Fibroblast of mammary gland (primary cell): ENCODE measurements at places on chromosomes 13 and 19.
A peak's percentile ranks its signal among the peaks of the same experiment; 100 is the strongest.

DNA sequence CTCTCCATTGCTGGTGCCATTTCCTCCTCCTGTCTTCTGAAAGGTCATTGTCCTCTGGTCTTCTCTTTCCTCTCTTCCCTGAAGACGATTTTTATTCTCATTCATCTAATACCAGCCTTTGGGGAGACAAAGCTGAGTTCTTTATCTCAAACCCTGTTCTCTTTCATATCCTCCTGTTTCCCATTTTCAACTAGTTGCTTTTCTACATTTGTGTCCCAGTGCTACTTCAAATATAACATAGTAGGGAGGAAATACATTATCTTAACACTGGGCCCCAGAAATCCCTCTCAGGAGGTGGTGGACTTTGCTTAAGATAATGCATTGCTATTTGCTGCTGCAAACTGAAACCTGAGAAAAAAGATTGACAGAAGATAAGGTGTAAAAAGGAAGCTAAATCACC, 159.1 kb downstream of the HS6ST3 start:
- no peak for DNase-seq

GRCh38 chr19:4197625-4198466, 15.4 kb downstream of the ANKRD24 start:
- DNase-seq: no peak

DNA sequence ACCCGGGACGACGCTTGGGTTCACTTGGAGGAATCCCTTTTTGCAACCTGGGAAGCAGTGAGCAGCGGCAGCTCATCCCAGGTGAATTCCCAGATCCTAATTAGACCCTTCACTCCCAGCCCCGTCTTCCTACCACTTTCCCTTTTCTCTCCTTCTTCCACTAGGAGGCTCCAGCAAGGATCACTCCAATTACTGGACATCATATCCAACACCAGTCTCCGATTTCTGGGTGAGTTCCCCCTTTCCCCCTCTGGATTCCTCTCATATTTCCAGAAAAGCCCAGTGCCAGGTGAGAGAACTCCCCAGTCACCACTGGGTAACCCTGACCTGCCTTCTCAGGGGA, 17.1 kb upstream of the ZSCAN4 start:
- no peak for DNase-seq

GRCh38 chr19:3062165-3063105, at the start of gene TLE5:
TLE5 (minus strand) TSS chr19:3062495; CDS start chr19:3062200, 295 bp downstream.
- no peak for DNase-seq

DNA sequence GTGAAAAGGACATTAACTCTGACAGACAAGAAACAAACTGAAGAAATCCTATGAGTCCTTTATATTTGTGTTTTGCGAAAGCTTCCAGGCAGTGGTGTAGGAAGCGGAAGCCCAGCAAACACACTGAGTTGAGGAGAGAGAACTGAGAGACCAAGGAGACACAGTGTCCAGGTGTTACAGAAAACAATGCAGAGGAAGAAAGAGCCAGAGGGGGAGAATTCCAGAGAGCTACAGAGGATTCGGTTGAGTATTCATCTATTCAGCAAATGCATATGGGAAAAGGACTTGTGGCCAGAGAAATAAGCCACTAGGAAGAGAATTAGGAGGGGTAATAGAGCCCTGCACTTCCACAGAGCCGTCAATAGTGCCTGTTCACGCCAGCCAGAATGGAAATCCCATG, 183.5 kb downstream of the LIG4 start:
- no peak for DNase-seq

DNA sequence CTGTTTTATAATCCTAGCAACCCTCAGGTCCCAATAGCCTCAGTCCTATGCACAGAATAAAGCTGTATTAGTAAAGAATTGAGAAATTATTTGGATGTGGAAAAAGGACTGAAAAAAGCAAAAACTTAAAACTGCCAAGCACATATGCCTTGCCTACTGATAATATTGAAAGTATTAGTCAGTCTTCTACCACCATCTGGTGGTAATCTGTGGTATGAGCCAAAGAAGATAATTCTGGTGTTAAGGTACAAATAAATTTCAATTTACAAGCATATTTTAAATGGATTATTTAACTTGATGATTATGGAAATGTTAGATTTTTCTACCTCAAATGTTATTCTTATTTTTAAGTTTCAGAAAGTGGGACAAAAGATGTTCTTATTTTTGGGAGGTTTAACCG, 460.3 kb upstream of the KLHL1 start:
- peak; percentile 42 for DNase-seq

GRCh38 chr19:3620817-3621547, 5.6 kb downstream of the CACTIN start:
- no peak for DNase-seq

- DNase-seq: peak; percentile 11
These were observed 37.4 kb downstream of the KLF5 start for GRCh38 chr13:73096173-73096572.

DNA sequence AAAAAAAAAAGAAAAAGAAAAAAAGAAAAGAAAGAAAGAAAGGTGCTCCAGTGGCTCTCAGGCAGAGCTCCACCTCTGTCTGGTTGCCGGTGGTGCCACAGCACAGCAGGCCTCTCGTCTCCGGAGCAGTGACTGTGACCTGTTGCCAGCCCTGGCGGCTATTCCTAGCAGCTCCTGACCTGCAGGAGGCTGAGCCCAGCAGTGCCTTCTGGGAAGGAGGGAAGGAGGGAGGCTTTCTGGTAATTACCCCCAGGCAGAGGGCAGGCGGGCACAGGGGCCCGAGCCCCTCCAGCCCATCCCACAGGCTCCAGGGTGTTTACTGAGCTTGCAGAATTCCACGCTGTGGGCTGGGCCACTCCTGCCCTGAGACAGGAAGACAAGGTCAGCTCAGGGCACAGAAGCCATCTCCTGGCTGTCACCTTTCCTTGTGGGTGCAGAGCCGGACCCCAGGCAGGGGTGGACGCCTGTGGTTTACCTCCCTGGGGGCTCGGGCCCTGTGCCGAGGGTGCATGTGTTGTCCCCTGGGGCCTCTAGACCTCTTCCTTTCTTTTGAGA, 77.9 kb downstream of the GNG7 start:
- DNase-seq: no peak

GRCh38 chr13:58119804-58120203, 488.3 kb downstream of the PCDH17 start:
- DNase-seq: no peak

GRCh38 chr19:53600217-53600616, 31.6 kb upstream of the DPRX start:
- no peak for DNase-seq

DNA sequence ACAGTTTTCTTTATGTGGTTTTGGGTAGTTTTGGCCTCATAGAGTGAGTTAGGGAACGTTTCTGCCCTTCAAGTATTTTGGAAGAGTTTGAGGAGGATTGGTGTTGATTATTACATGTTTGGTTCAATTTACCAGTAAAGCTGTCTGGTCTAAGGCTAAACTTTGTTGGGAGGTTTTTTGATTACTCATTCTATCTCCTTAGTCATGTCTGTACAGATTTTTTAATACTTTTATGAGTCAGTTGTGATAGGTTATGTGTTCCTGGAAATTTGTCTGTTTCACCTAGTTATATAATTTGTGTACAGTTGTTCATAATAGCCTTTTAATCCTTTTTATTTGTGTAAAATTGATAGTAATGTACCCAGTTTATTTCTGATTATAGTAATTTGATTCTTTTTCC, 20.4 kb downstream of the RNF17 start:
- peak; percentile 6 for DNase-seq

DNA sequence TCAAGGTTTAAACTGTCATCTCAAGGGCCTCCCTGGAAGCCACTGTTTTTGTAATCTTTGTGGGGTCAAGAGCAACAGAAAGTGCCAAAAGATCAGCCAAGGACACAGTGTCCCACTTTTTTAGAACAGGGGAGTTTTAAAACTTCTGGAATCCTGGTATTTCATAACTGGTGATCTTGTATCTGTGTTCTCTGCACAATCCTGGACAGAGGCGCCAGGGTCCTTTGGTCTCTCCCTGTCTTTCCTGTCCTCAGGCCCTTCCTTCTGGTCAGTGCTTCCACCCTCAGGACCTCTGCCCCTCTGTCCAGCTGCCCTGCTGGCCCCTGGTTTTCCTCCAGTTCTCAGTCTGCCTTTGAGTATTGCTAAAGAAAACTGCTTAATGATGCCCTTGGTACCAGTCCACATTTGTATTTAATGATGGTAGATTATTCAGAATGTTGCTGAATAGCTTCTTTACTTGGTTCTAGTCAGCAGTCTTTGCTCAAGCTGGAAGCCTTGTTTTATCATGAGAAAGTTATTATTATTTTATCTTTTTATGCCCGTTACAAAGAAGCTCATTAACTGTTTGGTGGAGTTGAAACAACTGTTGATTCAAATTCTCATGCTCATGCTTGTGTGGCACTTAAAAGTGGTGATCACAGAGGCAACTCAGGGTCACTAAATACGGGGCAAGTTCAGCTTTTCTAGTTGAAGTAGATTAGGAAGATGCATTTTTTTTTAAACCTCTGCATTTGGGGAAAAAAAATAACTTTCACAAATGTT, 47.5 kb downstream of the WASF3 start:
- no peak for DNase-seq

DNA sequence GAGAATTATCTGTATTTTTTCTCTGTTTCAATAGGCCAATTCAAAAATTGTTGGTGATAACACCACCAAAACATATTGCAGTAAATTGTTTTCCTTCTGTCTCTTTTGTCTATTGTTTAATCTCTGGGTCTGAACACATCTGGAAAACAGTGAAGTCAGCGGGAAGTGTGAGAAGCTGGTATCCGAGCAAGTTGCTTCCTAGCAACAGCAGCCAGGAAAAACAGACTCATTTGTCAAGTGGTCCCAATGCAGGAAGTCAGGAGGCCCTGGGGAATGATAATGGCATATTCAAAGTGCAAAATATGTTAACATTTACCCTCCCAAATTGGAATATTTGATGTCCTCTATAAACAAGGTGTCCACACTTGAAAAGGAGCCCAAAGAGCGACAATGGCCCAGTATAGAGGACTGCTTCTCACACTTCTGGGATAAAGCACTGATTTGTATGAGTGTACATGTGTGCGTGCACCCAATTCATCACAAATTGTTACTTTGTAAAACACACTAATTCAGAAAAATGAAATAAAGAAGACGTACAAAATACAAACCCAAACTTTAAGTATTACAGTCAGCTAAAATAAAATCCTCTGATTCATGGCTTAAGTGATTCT, 515.0 kb downstream of the TBC1D4 start:
- peak; percentile 12 for DNase-seq

DNA sequence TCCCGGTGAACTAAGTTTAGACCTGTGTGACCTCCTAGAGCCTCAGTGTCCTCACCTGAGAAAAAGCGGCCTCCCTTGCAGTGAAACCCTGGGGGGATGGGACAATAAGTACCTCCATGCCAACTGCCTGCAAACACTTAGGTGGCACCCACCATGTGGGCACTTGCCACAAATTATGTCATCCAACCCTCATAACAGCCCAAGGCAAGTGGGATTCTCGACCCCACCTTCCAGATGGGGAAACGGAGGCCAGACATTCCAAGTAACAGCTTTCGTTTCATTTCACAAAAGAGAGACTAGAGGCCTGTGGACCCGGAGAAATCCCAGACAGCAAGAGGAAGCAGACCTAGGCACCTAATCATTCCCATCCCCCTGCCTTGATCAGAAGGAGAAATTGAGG, 6.9 kb downstream of the REX1BD start:
- DNase-seq: no peak

- no peak for DNase-seq
These were observed 23.5 kb downstream of the DYRK1B start for GRCh38 chr19:39810424-39810823.

GRCh38 chr13:92719868-92720267, 506.7 kb upstream of the GPC6 start:
- no peak for DNase-seq
